ENCODE measurements at places on chromosomes 1 and 21.
A peak's percentile ranks its signal among the peaks of the same experiment; 100 is the strongest.

GRCh38 chr1:98761219-98761865 lies 99.8 kb downstream of the SNX7 start:
- DNase-seq, result no peak

GRCh38 chr1:184563308-184563707 lies 176.5 kb downstream of the C1orf21 start:
- peak; percentile 14 for DNase-seq

DNA sequence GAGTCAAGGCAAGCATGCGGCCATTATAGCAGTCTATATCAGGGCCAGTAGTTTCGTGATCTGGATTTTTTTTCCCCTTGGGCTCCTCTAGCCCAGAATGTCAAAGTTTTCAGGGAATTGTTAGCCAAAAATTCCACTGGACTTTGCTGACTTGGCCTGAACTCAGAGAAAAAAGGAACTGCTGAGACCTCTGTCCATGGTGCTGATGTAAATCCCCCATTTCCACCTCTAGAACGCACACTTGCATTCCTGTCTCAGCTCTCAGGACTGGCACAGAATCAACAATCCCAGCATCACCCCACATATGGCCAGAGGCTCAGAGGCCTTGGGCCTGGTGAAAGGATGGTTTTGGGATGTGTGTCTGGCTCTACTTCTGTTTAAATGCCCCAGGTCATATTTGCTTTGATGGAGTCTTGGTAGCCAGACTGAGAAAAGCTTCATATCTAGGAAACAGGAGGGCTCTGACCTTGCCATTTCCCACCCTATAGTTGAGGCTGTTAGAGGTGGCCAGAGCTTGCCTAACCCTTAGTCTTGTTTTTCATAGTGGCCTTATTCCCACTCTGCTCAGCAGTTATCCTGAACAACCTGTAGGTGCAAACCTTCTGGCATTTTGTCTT lies 16.9 kb upstream of the EFCAB14 start:
- DNase-seq, result no peak

- DNase-seq, result no peak
Measured at GRCh38 chr1:226874579-226875425, 4.4 kb downstream of the PSEN2 start.

- no peak for DNase-seq
Measured at GRCh38 chr1:5994713-5995621, 2.7 kb upstream of the NPHP4 start.

DNA sequence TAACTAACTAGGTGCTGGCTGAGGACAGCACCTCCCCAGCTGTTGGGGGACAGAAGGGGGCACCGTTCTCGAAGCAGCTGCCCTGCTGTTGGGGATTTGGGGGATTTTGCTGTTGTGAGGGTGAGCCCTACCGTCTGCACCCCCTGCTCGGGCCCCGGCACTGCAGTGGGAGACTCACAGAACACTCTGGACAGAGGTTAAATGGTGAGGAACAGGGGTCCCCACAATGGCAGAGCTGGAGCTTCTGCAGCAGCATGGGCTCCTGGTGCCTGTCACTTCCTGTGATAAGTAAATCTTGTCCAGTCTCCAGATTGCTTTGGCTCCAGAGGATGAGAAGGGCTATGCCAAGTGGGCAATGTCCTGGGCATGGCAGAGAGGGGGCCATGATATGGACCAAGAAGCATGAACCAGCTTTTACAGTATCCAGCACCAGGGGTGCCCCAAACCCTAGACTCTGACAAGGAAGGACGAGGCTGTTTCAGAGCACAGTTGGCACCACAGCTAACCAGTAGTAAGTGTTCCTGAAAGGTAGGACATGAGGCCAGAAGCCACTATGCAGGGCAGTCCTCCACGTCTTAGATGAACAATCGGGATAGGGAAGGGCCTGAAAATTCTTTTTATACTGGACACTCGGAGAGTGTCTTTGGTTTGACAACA lies 365.1 kb upstream of the VAMP3 start:
- DNase-seq, result no peak

DNA sequence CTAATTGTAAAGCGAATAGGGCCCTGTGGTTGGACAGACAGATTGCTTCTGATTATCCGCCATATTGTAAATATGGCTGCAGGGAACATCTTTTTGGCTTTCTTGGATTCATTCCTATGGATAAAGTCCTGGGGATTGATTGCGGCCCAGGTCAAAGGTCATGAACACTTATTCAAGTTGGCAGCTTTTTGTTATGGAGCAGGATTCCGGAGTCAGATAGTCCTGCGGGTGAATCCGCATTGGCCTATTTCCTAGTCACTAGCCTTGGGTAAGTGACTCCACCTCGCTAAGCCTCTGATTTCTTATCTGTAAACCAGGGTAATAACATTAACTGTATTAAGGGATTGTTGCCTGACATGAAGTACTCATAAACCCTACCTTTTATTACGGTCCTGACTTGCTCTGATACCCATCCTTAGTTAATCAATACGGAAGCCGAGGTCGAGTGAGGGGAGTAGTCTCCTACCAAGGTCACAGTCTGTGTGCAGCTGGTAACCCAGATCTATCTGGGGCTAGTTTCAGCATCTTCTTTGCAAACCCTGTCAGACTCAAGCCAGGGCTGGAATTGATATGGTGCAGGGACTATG lies 31.7 kb downstream of the EDN2 start:
- DNase-seq, result no peak

DNA sequence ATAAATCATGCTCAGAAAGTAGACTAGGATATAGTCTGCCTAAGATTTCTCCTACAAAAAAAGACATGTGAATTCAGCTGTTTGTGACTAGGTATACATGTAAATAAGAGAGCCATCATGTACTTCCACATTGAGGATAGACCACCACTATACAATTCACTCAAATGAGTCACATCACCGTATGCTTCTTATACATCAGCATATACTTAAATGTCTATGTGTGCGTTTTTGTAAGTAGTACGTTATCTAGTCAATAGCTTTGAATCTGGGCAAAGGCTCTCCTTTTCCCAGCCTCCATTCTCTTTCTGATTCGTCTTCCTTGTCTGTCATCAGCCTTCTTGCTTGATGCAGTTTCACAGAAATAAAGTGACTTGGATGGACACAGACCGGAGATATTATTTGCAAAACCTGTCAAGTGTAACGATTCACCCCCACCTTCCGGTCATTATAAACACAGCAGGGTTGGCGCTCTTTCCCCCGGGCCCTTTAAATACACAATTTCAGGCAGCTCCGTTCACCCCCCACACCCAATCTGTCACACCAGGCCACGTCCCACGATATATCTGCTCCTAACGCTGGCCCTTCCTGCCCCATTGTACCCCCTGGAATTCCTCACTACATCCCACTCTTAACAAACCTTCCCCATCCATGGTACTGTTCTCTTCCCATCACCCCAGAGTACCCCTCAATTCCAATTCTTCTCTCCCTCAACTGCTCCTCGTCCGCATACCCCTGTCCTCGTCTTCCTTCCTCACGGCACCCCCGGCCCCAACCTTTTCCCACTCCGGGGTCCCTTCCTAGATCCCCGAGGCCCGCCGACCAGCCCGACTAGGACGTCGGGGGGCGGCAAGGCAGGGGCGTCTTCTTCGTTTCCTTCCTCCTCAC lies 636 bp downstream of the VAMP4 start:
- DNase-seq, result peak; percentile 79

DNA sequence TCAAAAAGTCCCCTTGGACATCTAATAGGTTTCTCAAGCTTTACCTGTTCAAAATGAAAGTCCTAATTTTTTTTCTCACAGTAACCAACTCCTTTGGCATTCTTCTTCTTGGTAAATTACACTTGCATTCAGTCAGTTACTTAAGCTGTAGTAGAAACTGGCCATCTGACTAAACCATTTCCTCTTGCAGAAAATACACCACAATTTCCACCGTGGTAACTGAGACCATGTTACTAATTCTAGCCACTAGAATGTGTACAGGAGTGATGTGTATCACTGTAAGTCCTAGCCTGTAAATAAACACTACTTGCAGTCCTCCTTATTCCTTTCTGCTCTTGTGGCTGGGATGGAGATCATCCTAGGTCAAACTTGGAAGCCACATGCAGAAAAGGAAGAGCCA lies 965.4 kb upstream of the TMPRSS15 start:
- DNase-seq, result no peak

DNA sequence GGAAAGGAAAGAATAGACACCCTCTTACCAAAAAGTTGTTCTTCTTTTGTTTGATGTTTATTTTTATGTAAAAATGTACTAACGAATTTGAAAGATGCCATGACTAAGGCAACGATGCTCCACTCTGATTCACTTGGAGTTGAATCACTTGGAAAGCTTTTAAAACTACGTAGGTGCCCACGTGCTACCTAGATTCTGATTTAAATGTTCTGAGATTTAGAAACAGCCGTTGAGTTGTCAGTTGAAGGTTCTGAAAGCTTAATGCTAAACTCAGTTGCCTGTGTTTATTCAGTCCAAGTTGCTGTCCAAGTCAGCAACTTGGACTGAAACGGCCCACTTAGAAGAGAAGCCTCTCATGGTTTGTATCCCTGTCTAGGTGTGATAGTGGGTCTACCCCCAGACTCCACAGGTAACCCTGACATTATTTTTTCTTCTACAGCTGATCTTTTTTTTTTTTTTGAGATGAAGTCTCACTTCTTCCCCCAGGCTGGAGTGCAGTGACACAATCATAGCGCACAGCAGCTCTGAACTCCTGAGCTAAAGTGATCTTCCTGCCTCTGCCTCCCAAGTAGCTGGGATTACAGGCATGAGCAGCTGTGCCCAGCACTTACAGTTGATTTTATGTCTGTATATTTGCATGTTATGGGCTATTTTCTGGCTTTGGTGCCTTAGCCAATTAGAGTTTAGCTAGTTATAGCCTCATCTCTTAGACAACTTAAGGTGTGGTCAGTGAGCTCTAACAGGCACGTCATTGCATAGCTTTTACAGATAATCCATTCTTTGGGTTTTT lies 1.4 kb upstream of the VAMP4 start:
- no peak for DNase-seq

DNA sequence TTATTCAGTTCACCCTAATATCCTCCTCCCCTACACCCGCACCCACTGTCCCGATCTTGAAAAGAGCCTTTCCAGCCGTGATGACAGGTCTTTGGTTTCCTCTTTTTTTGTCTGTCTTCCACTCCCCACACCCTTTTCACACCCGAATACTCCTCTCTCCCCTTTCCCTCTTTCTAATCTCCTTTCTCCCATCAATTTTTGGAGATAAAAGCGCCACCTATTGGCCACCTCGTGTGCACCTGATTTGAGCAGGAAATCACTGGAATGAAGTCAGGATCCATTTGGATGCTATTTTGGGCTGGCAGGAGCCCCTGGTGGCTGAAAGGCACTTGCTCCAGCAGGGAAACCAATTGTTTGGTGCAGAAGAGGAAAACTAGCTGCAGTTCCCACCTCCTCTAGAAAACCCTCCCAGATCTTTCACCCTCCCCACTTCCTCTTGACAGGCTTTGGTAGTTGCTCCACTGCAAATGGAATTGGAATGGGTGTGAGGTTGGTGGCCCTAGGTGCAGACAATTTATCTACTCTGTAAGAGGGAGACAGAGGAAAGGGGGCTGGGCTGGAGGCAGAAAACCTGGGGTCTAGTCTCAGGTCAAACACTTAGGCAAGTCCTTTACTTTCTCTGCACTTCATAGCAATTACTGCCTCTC lies 8.4 kb downstream of the FOXE3 start:
- DNase-seq, result peak; percentile 72

DNA sequence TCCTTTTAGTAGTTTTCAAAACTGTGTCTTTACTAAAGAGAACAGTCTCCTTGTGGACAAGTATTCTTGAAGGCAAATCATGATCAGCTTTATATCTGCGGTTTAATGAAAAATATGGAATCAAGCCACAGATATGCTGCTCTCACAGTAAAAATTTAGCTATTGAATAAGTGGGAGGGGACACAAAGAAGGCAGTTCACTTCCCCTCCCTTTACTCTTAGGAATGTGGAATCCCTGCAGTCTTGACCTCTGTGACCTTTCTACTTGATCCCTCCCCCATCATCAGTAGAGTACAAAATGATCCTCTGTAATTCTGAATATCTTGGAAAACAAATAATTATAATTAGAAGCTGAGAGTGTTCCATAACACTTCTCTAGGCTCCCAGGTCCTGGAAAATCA lies 136.7 kb upstream of the HOOK1 start:
- no peak for DNase-seq

GRCh38 chr1:77977989-77978292 lies 931 bp downstream of the FUBP1 start:
- no peak for DNase-seq

- DNase-seq, result no peak
Measured at GRCh38 chr1:112794654-112795239, 79.6 kb upstream of the PPM1J start.

- no peak for DNase-seq
Measured at GRCh38 chr21:45510466-45510955, 31.7 kb downstream of the SLC19A1 start.

DNA sequence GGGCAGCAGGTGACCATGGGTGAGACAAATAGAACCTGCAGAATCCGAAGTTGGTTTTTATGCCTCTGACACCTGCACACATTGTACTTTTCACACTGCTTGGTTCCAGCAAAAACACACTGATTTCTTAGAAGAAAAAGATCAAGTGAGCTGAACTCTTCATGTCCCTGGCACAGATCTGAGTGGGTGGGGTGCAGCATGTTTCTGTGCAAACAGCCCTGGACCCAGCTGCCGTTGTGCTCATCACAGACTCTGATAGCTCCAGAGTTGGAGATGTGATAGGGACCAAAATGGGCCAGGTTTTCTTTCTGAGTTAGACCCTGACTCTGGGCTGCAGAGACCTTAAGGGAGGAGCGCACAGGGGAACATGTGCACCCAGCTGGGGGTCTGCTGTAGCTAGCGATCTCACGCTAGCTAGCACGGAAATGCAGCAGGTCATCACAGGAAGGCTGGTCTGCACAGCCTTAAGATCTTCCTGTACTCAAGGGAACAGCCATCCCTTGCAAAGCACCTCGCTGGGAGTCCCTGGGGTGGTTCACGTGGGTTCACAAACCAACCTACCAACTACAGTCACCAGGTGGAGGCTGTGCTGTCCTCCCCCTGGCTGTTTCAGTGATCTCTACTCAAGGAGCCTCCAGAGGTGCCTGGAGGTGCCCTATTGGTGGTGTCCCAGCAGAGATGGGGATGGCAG lies 291.1 kb downstream of the PTPRU start:
- no peak for DNase-seq

GRCh38 chr21:33643658-33644311 lies 1.5 kb downstream of the ITSN1 start:
- DNase-seq, result peak; percentile 71

GRCh38 chr21:17903029-17903806 lies 84.1 kb upstream of the C21orf91 start:
- peak; percentile 77 for DNase-seq

GRCh38 chr1:233158322-233158721 lies 137.2 kb downstream of the PCNX2 start:
- DNase-seq, result no peak

DNA sequence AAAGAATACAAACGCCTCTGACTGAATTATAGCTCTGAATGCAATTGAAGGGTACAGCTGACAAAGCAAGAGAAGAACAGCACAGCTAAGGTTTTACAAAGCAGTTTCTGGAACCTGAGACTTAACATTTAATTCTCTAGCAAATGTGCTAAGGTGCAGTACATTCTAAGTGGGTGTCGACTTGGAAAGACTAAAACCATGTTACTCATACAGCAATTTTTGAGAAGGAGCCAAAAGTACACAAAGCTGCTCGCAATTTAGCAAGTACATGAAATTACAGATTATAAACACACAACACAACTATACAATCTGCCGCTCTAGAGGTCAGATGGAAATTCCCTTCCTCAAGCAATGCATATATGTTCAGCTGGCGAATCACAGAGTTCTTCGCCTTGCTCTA lies 121.9 kb downstream of the TIAM1 start:
- DNase-seq, result peak; percentile 88
